Stimulated activated CD8-positive, alpha-beta memory T cell treated with anti-CD3 and anti-CD28 coated beads, Interleukin-4, amount 100 ng/mL, for 1 hour (primary cell): ENCODE measurements at places on chromosomes 6 and 20.
A peak's percentile ranks its signal among the peaks of the same experiment; 100 is the strongest.

DNA sequence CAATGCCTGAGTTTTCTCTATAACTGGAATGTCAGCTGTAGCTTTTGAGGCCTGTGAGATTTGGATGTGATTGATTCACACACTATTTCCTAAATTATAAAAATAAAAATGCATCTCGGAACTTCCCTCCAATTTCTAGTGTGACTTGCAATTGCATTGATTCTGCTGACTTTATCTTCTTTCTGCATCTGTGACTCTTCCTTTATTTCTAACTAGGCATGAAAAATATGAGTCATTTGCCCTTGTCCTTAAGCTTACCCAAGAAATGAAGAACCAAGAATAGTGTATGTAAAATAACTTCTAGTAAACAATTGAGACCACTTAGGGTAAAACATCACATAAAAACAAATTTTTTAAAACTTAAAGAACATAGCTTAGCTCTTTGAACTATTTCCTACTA is 12.9 kb downstream of the OR2J2 start:
- DNase-seq: no peak

DNA sequence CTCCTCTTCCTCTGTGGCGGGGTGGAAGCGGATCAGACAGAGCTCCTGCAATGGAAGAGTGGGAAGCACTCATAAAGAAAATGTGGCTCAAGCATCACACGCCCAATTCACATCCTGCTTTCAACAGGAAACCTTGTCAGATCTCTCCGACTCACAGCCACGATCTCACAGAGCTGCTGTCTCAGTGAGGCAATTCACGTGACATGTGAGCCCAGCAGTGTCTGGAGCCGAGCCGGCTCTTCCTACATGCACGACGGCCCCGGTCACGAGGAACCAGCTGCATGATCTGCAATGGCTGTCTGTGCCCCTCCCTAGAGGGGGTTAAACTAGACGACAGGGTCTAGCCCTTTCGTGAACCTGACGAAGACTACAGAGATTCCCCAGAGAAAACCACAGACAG is 29.5 kb upstream of the TCFL5 start:
- no peak for DNase-seq

GRCh38 chr6:73400656-73401055 is 6.0 kb downstream of the DDX43 start:
- no peak for DNase-seq

- no peak for DNase-seq
These were observed 191.0 kb downstream of the ZDHHC14 start for GRCh38 chr6:157571950-157572349.

DNA sequence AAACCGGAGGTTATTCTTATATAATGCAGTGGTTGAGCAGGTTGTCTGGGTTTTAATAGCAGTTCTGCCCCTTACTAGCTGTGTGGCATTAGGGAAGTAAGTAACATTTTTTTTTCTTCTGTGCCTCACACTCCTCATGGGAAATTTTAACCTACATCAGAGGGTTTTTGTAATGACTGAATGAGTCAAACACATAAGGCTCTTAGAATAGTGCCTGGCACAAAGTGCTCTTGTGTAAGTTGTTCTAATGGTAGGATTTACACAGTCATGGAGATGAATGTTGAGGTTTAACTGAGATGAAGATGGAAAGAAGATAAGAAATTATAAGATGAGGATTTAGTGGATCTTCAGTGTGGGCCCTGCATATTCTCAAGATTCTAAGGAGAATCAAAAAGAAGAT is 68.4 kb upstream of the PHIP start:
- no peak for DNase-seq

GRCh38 chr6:44702292-44702691 is 314.8 kb downstream of the CDC5L start:
- no peak for DNase-seq

- no peak for DNase-seq
These were observed 301.8 kb downstream of the FOXC1 start for GRCh38 chr6:1911474-1911873.

GRCh38 chr6:21359926-21360325 is 233.6 kb upstream of the SOX4 start:
- DNase-seq: no peak

- no peak for DNase-seq
These were observed 465.2 kb upstream of the CITED2 start for GRCh38 chr6:139839506-139840156.

- DNase-seq: no peak
These were observed 8.5 kb downstream of the GRIK2 start for GRCh38 chr6:101401792-101402621.

DNA sequence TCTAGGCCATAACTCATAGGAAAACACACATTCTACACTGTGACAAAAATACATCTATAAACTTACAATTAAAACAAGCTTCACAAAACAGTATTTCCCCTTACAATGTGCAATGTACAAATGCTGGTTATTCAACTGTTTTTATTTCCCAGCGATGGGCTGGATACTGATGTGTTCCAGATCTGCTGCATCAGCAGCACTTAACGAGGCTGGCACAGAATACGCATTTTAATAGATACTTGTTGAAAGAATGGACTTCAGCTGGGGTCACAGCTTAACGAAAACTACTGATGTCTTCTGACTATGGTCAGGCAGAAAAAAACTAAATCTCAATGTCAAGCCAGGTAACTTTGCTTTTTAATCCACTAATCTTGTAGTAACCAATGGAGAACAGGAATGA is 70.9 kb downstream of the B4GALT5 start:
- no peak for DNase-seq

GRCh38 chr6:51936531-51937290 is 150.7 kb downstream of the PKHD1 start:
- DNase-seq: no peak

- no peak for DNase-seq
These were observed 13.1 kb upstream of the APMAP start for GRCh38 chr20:25005661-25006060.

- no peak for DNase-seq
These were observed at the start of gene MOXD1 for GRCh38 chr6:132400883-132401617. Gene MOXD1 (minus strand): TSS chr6:132401475. CDS start chr6:132401426, 49 bp downstream.

GRCh38 chr6:14724549-14724948 is 521.3 kb upstream of the JARID2 start:
- no peak for DNase-seq

DNA sequence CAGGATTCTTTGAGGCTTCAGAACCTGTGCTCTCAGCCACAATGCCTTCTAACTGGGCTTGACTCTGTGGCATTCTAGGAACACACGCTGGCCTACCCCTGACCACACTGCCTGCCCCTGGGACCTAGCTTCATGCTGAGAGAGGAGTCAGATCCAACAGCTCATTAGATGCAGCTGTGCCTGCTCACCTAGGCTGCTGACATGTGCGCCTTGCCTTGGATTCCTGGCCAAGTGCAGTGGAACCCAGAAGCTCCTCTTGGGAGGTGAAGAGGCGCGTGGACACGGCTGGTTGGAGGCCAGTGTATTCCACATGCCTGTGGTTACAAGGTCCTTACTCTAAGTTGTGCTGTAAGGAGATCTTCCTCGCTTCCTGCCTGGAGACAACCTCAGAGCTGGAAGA is 24.7 kb upstream of the KCNK16 start:
- no peak for DNase-seq

DNA sequence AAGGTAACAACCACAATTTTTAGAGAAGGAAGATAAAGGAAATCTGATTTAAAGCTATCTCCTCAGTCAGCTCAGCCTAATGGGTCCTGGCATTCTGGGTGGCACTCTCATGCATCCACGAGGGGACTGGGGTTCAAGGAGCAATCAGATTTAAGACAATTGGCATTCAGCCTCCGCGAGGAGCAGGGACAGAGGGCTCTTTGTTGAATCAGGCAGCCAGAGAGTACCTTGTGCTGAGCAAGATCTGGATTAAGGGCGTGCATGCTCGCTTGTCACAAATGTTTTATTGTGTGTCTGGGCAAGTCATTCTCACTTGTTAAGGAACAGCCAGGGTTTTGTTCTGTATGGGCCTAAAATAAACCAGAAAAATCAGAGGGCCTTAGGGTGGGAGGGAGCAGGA is 475.3 kb upstream of the NRSN1 start:
- no peak for DNase-seq

DNA sequence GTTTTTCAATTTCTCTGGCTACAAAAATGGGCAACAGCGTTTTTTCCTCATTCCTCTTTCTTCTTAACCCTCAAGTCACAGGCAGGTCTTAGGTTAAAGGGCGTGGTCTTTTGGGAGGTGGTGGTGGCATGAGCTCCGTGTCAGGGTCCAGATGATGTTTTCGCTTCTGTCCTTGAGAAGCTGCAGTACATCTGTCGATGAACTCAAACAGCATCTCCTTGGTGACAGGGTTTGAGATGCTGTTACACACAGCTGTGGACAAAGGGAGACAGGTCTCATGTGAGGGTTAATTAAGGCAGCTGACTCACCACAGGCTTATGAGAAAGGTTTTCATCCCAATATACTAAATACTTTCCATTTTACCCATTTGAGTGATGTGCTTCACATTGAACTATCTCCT is 350.8 kb downstream of the RNGTT start:
- no peak for DNase-seq

- DNase-seq: no peak
These were observed 363.6 kb upstream of the CNR1 start for GRCh38 chr6:88529726-88530125.

GRCh38 chr6:121771937-121772720 is 336.7 kb downstream of the GJA1 start:
- no peak for DNase-seq

DNA sequence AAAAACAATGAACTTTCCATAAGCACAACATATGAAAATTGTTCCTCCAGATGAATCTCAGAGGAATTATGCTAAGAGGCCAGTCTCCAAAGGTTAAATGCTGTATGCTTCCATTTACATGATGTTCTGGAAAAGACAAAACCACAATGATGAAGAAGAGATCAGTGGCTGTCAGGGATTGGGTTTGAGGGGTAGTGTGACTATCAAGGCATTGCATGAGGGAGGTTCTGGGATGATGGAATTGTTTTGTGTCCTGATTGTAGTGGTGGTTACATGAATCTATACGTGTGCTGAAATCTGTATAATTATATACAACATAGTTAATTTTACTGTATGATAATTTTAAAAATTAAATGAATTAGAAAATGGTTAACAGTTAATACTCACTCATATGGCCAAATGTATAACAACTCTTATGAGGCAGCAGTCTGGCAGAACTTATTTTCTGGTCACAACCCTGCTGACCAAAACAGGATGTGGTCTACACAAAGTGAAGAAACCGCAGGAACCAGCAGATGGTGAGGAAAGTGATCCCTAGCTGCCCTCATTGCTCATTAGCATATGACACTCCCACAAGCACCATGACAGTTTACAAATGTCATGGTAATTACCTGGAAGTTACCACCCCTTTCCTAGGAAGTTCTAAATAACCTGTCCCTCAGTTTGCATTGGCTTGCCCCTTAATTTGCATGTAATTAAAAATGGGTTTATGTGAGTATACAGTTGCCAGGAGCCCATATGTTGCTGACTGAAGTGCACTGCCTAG is 31.9 kb downstream of the NSFL1C start:
- peak; percentile 34 for DNase-seq

DNA sequence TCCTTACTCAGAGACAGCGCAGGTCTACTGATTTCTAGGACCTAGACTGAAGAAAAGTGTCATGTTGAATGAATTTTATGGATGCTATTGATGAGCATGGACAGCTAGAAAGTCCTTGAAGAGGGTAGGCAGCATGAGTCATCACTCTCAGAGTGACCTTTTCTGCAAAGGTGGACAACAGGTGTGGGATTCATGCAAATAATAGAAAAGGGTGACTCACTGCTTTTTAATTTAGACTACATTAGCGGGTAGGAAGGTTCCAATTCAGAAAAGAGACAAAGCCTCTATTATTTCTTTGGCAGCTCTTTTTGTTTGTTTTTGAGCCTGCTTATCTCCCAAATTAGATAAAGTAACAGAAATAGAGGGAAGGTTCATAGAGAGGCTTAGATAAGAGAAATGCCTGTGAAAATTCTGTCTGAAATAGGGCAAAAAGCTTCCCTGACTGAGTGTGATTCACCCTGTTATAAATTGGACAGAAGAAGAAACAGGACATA is 191.4 kb downstream of the TENT5A start:
- no peak for DNase-seq

GRCh38 chr20:38208088-38208487 is 43.0 kb upstream of the TGM2 start:
- no peak for DNase-seq

DNA sequence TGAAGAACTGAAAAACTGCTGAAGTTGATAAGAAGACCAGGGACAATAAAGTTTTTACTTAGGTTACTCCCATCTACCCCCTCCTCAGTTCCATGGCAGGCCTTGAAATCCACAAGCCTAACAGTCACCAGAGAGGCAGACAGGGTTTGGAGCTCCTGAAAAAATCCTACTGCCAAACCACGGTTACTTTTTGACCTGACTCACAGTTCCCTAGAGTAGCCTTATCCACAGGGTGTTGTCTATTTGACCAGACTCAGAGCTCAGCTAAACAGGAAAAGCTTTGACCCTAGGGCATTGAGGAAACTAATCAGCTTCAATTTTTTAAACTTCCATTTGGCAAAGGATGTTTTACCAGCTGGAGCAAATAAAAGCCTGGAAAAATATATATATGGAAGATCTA is 257.7 kb upstream of the NT5E start:
- no peak for DNase-seq

DNA sequence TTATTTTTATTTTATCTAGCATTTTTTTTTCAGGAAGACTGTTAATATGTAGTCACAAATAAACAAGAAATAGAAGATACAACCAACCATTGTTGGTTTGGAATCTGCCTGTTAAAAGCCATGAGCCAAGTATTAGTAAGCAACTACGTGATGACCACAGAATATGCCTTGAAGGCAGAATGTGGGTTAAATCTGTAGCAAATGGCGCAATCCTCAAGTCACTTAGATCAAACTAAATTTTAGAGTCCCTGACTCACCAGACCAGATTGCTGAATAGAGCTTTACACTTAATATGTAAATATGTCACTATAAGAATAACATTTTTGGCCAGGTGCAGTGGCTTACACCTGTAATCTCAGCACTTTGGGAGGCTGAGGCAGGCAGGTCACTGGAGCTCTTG is 800.1 kb upstream of the CITED2 start:
- no peak for DNase-seq

GRCh38 chr6:93453956-93454355 is 34.6 kb upstream of the EPHA7 start:
- DNase-seq: no peak

- DNase-seq: no peak
These were observed 25.1 kb downstream of the KCNQ2 start for GRCh38 chr20:63447320-63447719.

DNA sequence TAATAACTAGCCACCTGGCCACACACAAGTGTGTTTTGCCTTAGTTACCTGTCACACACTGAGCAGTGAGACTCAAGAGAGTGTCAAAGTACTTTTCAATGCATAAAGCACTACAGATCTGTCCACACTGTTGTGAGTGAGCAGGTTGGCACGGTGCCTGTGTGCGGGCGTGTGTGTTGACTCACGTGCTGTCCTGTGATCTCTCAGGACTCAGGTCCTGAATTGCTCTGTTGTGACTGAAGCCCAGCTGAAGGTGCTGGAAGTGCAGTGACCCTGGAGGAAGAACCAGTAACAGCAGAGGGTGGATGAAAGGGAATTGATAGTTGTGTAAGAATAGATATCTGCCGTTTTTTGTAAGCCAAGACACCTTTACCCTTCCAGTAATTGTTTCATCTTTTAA is 18.3 kb downstream of the SLC16A10 start:
- DNase-seq: no peak
